Nucleus accumbens (tissue), 56 donors: ENCODE measurements at places on chromosomes 1 and 21.

GRCh38 chr1:111706921-111707320 lies 32.3 kb downstream of the INKA2 start:
- DNase-seq: no peak

DNA sequence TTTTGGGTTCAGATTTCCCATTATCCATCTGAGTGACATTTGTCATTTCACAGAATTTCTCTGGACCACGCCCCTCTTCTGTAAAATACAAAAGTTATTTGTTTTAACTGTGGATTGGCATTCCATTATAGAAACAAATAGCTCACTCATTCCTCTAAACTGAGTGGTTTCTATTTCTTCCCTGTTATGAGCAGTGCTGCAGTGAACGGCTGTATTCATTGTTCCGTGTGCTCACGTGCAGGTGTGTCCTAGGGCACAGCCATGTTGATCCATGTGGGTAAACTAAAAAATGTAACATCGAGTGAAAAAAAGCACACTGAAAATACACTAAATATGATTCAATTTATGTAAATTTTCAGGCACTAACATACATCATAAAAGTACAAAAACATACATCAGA lies 27.0 kb upstream of the IL12RB2 start:
- no peak for DNase-seq

DNA sequence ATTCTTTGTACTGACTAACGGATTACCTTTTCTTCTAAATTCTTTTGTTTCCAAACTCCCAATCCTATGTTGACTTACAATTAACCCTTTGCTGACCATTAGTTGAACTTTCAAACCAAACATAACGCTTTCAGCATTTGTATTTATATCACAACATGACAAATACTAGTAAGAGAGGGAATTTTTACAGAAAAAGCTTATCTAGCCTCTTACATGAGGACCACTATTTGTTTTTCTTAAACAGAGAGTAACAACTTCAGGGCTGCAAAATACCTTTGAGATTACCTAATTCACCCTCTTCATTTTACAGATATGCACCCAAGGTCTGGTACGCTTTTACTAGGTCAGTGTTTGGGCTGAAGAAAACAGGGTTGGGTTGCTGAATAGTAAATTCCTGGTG lies 45.0 kb upstream of the CXADR start:
- no peak for DNase-seq

GRCh38 chr1:47871799-47872353 lies 125.3 kb downstream of the TRABD2B start:
- DNase-seq: no peak

GRCh38 chr1:15870421-15870820 lies 22.9 kb downstream of the SPEN start:
- no peak for DNase-seq

- no peak for DNase-seq
Observed at GRCh38 chr1:36107394-36107793, 17.6 kb downstream of the COL8A2 start.

- DNase-seq: no peak
Observed at GRCh38 chr1:78718566-78718965, 68.9 kb downstream of the IFI44 start.

DNA sequence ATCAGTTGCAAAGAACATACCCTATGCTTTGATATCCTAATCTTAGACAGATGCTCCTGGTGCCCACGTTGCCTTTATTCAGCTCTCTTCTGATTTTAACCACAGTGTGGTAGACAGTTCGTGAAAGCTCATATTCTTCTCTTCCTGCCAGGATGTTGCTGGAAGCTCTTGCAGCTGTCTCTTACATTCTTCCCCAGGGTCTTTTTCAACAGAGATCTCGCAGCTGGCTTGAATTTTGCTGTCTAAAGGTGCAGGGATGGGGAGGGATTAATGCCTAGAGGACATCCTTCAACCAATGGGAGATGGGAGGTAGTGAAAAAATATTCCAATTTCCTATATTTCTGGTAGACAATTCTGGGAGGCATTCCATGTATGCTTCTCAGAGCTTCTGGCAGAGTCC lies 150.0 kb upstream of the APP start:
- DNase-seq: no peak

DNA sequence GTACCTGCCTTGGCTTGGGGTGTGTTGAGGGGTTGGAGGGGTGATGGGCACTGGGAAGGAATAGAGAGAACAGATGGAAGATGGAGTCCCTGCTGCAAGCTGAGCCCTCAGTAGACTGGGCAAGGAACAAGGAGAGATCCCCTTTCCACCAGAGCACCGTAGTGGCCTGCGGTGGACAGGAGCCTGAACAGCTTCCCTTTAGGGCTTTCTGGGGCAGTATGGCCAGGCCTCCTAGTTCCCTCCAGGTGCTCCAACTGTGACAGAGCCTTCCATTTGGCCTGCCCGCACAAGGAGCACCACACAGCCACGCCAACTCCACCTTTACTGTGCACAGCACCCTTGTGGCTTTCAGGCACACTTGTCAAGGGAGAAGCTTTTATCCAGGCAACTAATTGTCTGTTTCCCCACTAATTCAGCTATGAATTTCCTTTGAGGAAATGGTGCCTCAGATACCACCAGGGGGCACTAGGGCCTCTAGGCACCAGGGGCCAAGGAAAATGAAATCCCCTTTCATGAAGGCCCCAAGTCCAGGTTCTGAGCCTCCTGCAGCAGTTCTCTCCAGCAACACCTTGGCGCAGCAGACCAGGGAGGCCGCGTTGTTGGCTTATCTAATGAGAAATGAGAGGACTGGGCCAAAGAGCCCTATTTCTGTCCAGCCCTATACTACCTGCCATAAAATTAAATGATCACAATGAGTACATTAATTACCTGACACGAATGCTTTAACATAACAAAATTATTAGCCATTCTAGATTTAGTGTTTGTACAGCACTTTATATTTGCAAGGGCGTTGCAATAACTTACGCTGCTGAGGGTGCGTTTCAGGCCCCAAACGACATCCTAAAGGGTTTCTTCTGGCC lies 23.1 kb upstream of the ERI3 start:
- DNase-seq: peak; percentile 56

DNA sequence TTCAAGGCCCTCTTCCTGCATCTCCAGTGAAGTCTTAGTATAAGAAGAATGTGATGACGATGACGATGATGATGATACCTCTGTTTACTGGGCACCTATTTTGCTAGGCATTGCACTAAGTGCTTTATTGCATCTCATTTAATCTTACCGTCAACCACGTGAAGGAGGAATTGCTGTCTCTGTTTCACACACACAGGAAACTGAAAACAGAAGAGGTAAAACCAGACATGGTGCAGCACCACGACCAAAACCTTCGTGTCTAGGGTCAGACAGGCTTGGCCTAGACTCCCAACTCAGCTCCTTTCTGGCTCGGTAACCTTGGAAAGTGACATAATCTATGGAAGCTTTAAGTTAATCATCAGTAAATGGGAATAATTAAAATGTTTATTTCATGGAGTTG lies 20.7 kb upstream of the KCNA2 start:
- no peak for DNase-seq
